ENCODE measurements at places on chromosomes 5 and 9.

- DNase-seq, result no peak
Observed at GRCh38 chr5:149793256-149793550, 63.1 kb downstream of the PPARGC1B start.

DNA sequence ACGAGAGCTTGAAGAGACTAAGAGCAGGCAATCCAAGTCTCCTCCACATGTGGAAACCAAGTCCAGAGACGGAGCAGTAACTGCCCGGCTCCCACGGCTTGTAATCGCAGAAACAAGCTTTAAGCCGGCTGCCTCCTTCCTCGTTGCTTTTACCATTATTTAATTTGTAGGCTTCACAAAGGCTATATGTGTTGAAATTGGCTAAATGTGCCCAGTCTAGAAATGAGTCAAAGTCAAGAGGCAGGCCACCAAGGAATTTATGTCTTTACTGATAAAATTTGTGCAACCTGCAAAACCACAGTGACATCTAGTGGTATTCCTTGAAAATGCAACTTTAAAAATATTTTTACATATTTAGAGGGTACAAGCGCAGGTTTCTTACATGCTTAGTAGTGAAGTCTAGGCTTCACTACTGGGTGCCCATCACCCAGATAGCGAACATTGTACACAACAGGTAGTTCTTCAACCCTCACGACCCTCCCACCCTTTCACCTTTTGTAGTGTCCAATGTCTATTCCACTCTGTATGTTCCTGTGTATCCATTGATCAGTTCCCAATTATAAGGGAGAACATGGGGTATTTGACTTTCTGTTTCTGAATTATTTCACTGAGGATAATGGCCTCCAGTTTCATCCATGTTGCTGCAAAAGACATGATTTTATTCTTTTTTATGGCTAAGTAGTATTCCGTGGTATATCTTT lies 33.5 kb upstream of the EBF1 start:
- DNase-seq, result no peak

GRCh38 chr9:98477884-98478283 lies 222.4 kb upstream of the TBC1D2 start:
- no peak for DNase-seq

GRCh38 chr5:135246923-135247795 lies 151.9 kb downstream of the MACROH2A1 start:
- DNase-seq, result no peak

- DNase-seq, result no peak
Observed at GRCh38 chr5:151154931-151155774, 2.4 kb downstream of the ANXA6 start.

GRCh38 chr5:7886849-7887475 lies 18.0 kb downstream of the MTRR start:
- no peak for DNase-seq

GRCh38 chr5:43294226-43294625 lies 19.0 kb downstream of the HMGCS1 start:
- no peak for DNase-seq

- DNase-seq, result peak; percentile 54
Observed at GRCh38 chr9:35728041-35728971, 3.7 kb downstream of the TLN1 start.

GRCh38 chr5:16585041-16585667 lies 31.6 kb downstream of the RETREG1 start:
- no peak for DNase-seq

GRCh38 chr9:124010665-124011321 lies 775 bp upstream of the LHX2 start:
- no peak for DNase-seq

DNA sequence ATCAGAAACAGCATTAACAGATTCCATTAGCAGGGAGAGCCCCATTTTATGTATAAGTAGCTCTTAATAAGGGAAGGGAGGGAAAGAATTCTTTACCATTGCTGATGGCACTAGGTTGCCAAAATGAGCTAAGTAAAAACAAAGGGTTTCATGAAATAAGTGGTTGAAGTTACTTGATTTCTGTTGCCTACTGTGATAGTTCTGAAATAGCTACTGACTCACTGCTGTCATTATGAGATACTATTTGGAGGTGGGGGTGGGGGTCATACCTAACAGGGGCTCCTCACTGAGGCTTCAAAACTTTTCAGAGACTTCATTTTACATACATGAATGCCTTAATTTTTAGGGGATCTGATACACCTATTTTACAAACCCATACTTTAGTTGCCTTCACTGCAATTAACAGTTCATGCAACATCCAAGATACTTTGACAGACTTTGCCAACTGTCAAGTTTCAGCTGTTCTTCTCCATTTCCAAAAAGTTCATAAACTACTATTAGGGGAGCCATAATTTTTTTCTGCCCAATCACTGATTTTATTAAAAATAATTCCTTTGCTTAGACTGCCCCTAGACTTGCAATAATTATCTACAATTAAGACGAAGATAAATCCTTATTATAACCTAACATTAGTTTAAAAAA lies 4.6 kb downstream of the HOMER1 start:
- DNase-seq, result no peak

DNA sequence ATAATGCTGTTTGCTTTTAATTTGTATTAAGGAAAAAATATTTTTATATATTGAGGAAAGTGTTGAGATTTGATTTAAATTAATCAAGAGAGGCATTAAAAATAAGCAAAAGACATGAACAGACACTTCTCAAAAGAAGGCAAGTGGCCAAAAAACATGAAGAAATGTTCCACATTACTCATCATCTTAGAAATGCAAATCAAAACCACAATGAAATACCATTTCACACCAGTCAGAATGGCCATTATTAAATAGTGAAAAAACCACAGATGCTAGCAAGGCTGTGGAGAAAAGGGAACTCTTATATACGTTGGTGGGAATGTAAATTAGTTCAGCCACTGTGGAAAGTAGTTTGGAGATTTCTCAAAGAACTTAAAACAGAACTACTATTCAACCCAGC lies 45.9 kb downstream of the RANBP17 start:
- no peak for DNase-seq

DNA sequence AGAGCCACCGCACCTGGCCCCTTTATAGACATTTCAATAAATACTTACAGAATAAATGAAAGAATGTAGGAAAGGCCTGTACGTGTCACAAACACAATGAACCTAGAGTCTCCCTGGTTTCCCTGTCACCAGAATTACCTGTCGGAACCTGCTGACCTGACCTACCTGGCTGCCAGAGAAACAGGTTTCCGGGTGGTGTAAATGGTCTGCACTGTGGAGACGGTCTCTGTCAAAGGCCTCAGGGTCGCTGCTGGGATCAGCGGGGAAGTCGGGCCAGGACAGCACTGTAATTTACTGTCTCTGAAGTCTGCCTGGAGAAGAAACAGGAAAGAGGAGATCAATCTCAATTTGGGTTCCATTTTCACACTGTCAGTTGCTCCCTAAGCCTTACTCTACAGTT lies 9.3 kb upstream of the FRRS1L start:
- no peak for DNase-seq

DNA sequence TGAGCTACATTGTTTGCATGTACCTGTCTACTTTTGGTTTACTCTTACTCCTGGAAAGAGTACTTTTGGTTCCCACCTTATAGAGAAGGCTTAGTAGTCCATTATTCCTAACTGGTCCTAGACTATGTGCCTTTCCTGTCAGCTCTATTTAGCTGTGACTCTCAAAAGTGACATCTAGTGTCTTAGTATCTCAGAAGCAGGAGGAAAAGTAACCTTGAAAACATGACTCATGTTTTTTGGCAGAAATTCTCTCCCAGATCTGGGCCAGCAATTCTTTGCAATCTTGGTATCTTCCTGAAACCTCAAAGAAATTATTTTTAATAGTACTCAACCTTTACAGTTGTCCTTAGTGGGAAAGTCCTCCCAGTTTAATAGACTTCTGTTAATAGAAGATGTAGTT lies 691.7 kb upstream of the SEMA6A start:
- DNase-seq, result no peak

GRCh38 chr5:152288917-152289595 lies 116.0 kb downstream of the NMUR2 start:
- no peak for DNase-seq

GRCh38 chr5:163489055-163489744 lies 16.2 kb upstream of the MAT2B start:
- DNase-seq, result no peak

DNA sequence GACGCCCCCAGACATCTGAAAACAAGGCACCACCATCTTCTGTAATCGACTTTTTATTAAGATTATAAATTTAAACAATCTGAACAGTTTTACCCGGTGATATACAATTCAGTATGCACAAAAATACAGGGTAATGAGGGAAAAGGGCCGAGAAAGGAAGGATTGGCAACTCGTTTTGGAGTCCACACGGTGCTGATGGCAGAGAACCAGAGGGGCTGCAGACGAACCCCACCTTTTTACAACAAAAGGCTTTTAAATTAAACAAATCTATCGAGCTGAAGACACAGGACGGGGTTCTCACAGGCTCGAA lies 2.6 kb downstream of the IER5L start:
- DNase-seq, result no peak

- DNase-seq, result no peak
Observed at GRCh38 chr5:78487846-78488245, 127.4 kb downstream of the SCAMP1 start.

GRCh38 chr5:181217803-181218062 lies 5.3 kb upstream of the TRIM41 start:
- no peak for DNase-seq

GRCh38 chr5:125484272-125484741 lies 737.9 kb upstream of the ZNF608 start:
- DNase-seq, result no peak

GRCh38 chr5:143594902-143595818 lies 191.7 kb upstream of the NR3C1 start:
- no peak for DNase-seq

- DNase-seq, result no peak
Observed at GRCh38 chr5:166086568-166086967, 2204.9 kb upstream of the WWC1 start.

DNA sequence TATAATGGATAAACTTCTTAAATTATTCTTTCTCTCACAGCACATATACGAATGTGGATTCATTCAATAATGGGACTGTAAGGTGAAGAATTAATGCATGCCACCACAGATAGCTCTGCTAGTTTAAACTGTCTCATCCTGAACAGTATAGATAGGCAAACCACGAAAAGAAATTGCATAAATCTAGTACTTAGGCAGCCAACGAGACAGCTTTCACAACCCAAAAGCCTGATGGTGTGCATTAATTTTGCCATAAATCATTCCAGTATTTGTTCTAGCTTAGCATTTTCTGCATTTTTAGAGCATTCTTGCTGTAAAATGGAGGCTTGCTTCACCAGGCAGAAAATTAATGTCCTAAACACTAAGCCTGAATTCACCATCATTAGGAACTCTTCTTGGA lies 834.2 kb upstream of the DMAC1 start:
- no peak for DNase-seq

GRCh38 chr5:43769571-43770355 lies 166.8 kb downstream of the NNT start:
- DNase-seq, result no peak

- DNase-seq, result no peak
Observed at GRCh38 chr5:57784121-57784520, 301.5 kb upstream of the ACTBL2 start.

DNA sequence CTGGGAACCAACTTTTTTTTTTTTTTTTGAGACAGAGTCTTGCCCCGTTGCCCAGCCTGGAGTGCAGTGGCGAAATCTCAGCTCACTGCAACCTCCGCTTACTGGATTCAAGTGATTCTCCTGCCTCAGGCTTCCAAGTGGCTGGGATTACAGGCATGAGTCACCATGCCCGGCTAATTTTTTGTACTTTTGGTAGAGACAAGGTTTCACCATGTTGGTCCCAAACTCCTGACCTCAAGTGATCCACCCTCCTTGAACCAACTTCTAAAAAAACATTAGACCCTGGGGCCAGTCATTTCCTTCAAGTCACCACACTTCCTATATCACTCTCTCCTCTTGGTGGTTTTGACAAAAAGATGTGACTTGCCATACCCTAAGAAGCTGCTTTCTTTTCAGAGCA lies 10.9 kb upstream of the SHROOM1 start:
- DNase-seq, result no peak

DNA sequence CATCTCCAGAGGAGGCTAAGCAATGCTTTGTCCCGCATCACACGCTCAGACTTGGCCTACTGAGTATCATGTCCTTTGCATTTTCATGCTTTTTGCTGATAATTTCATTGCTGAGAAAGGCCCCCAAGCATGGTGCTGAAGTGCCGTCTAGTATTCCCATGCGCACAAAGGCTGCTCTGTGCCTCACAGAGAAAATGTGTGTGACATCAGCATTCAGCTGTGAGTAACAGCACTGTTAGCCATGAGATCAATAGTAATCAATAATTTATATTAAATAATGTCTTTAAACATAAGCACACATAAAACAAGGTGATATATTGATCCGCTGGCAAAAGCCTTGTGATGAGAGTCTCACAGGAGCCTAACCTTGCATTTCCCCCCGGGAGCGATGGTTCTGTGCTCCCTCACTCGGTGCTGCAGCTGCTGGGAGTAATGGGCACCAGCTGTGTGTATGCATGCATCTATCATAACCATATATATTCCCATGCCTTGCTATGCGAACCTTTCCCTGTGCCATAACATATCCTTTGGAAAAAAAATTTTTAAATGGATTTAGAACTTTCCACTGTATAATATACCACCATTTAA lies 50.4 kb upstream of the RNF130 start:
- DNase-seq, result no peak

- no peak for DNase-seq
Observed at GRCh38 chr9:29241320-29241719, 1668.0 kb upstream of the C9orf72 start.

DNA sequence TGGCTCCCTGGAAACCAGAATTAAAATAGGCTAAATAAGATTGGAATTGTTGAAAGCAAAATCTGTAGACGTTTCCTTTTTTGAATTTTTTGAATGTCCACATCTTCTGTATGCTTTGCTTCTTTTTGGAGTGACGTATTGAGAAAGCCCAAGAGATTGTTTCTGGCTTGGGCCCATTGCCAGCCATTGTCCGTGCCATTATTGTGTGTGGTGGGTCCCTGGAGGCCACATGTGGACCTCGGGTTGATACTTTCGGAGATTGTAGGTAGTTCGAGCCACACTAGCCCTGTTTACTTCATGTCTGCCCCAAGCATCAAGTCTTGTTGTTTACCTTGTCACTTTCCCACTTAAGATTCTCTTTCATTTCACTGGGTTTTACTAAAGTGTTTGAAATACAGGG lies 106.0 kb downstream of the PALM2AKAP2 start:
- DNase-seq, result no peak

Data from stimulated activated CD8-positive, alpha-beta memory T cell treated with anti-CD3 and anti-CD28 coated beads, Interleukin-7, amount 100 ng/mL, for 48 hours (primary cell).